Effector memory CD8-positive, alpha-beta T cell (primary cell): ENCODE measurements at places on chromosomes 4 and X.

GRCh38 chr4:4338210-4339001 is 48.4 kb downstream of the ZBTB49 start:
- DNase-seq, result no peak

GRCh38 chr4:41882625-41883347 is 52.4 kb upstream of the TMEM33 start:
- DNase-seq, result peak; percentile 47

DNA sequence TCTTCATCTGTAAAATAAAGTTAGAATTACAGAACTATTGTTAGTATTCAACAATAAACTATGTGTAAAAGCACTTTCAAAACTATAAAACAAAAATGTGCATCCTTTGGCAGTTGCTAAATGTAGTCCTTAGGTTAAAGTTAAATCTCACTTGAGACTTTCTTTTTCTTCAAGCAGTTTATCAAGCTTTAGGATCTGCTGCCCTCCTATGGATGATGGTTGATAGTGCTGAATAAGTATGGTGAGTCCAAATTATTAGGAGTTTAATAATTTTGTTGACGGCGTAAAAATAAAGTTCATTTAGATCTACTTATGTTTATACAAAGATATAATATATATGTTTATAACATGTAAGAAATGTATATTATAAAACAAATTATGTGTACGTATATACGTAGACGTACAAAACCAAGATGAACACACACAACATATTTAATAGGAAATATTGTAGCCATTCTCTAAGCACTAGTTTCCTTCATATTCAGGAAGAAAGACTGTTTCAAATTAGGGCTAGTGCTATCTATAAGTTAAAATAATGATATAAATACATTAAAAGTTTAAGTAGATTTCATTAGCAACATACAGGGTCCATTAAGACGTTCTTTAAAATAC is 22.3 kb downstream of the UGT2A2 start:
- DNase-seq, result no peak

DNA sequence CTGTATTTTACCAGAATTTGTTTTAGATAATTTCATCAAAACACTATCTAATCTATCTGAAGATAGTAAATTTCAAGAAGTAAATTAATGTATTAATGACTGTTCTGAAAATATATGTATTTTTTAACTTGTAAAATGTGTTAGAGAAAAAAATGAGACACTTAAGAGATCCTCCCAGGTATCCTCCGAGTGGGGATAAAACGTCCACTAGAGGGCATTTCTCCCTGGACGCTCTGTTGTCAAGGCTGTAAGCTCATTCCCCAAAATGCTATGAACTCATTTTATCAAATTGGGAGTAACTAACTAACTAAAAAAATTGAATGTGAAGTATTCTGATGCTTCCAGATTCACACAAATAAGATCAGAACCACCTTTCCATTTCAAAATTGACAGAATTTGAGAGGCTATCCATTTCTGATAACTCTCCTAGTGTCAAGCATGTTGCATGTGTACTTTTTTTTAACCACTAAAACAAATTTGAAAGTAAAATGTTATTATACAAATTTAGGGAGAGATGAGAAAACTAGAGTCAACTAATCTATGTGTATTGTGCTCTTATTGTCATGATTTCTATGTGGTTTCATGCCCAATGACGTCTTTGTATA is 337.3 kb upstream of the HS3ST1 start:
- no peak for DNase-seq

DNA sequence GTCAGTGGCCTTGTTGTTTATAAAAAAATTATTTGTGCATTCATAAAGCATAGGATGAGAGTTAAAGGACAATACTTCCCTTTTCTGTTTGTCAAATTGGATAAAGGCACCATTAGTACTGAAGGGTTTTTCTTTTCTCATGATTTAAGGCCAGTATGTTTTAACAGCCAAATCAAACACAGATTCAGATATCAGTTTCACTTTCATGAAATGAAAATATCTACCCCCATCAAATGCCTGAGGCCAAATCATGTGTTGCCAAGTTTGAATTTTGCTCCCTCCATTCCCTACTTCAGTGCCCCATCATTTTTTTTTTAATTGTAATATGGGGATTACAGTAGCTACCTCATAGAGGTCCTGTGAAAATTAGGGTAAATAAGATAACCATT is 745.9 kb downstream of the RPA4 start:
- DNase-seq, result no peak

GRCh38 chrX:21740329-21741274 is 17.3 kb downstream of the SMPX start:
- no peak for DNase-seq

GRCh38 chr4:41838590-41838989 is 90.1 kb upstream of the PHOX2B start:
- DNase-seq, result no peak

- no peak for DNase-seq
Observed at GRCh38 chrX:18956303-18957032, 27.4 kb downstream of the PHKA2 start.

- no peak for DNase-seq
Observed at GRCh38 chr4:184854673-184855072, 28.9 kb upstream of the ACSL1 start.

DNA sequence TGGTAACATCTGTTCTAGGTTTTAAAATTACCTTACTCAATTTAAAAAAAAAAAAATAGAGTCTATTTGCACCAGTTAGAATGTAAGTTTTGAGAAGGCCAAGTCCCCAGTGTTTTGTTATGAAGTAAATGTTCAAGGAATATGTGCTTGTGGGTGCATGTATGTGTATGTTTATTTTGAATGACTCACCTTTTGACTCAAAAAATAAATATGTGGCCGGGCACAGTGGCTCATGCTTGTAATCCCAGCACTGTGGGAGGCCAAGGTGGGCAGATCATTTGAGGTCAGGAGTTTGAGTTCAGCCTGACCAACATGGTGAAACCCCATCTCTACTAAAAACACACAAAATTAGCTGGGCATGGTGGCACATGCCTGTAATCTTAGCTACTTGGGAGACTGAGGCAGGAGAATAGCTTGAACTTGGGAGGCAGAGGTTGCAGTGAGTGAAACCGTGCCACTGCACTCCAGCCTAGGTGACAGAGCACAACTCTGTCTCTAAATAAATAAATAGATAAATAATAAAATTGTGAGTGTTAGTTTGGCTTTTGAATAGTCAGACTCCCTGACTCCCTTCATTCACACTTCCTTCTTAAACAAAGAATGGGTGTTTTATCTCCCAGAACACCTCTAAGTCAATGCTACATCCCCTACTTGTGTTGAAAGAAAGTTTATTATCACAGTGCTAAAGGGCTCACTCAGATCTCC is 511.3 kb upstream of the PCDH7 start:
- DNase-seq, result no peak

GRCh38 chr4:40731792-40732245 is 17.9 kb upstream of the NSUN7 start:
- no peak for DNase-seq

DNA sequence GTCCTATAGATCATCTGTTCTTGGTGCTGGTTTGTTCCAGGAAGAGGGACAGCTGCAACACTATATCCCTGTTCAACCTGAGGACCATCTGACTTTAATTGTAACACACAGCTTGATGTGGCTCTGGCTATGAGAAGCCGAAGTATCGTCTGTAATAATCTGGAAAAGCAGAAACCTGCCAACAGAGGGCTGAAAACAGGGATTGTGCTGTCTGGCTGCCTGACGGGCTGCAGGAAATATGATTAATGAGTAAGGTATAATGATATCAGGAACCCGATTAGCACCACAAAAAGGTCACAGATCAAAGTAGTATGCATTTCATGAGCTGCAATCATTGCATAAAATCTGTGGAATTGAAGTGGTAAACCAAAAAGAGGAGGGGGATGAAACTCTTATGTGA is 170.4 kb upstream of the MAB21L2 start:
- DNase-seq, result no peak

DNA sequence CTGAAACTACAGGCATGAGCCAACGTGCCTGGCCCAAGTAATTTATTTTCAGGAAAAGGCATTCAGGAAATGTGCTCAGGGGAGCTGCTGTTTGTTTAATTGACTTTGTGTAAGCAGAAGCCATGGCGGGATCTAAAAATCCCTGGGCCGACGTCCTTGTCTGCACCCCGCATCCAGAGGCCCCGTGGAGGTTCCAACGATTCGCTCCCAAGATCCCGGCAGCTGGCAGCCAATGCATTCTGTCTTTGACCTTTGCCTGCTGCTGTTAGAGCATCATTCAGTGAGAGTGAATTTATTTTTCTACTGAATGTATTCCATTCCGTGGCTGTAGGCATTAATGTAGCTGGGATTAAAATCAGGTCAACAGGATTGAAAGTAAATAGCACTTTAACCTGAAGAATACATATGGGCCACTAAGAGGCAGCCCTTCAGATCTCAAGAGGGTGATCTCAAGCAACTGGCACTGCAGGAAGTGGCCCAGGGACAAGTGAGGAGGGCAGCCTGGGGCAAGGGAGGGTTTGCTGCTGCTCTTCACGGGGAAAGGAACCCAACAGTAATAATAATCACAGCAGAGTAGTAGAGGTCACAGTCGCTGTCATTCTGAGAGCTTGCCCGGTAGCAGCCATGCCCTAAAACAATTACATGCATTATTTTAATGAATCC is 75.2 kb downstream of the PSAPL1 start:
- DNase-seq, result no peak

GRCh38 chrX:121011254-121011653 is 25.7 kb upstream of the CT47A1 start:
- no peak for DNase-seq

GRCh38 chr4:48210966-48211328 is 58.7 kb downstream of the TEC start:
- no peak for DNase-seq

DNA sequence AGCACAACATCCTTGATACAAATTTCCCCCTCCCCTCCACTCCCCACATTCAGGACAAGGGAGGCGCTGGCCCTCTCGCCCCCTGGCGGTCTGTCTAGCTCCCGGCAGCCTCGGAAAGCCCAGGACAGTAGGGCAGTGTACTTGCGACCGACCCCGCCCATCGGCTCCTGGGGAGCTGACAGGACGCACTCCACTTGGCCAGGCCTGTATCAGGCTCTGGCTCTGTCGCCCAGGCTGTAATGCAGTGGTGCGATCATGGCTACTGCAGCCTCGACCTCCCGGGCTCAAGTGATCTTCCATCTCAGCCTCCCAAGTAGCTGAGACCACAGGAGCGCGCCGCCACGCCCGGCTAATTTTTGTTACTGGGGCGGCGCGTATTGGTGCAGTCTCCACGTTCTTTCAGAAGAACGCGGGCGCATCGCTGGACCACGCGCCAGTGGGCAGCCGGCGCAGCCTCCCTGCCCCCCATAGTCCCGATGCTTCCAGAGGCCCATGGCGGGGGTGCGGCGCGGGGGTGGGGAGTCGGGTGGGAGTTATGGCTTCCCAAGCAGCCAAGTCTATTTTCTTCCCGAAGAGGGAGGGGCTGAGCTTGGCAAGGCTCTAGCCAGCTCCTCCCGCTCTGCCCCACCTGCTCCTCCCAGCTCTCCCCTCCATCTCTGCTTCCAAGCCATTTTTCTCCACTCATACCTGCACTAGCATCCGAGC is 7.8 kb upstream of the AKAP14 start:
- peak; percentile 40 for DNase-seq

GRCh38 chr4:119132306-119132705 is 3.3 kb upstream of the MYOZ2 start:
- no peak for DNase-seq

DNA sequence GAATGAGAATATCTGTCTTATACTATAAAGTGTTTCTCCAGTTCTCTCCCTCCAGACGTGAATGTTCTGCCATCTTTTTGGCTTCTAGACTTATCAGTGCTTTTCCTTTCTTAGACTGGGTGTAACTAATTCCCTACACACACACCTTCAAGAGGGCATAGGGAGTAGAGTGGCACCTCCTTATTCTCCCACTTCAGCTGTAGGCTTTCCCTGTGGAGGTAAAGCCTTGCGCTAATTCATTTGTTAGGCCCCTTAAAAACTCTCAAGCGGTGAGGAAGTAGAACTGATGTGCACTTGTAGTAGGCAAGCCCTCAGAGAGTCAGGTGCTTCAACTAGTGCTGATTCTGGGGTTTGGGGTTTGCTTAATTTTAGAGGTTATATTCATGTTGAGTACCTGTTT is 10.0 kb downstream of the KLHL2 start:
- DNase-seq, result no peak

DNA sequence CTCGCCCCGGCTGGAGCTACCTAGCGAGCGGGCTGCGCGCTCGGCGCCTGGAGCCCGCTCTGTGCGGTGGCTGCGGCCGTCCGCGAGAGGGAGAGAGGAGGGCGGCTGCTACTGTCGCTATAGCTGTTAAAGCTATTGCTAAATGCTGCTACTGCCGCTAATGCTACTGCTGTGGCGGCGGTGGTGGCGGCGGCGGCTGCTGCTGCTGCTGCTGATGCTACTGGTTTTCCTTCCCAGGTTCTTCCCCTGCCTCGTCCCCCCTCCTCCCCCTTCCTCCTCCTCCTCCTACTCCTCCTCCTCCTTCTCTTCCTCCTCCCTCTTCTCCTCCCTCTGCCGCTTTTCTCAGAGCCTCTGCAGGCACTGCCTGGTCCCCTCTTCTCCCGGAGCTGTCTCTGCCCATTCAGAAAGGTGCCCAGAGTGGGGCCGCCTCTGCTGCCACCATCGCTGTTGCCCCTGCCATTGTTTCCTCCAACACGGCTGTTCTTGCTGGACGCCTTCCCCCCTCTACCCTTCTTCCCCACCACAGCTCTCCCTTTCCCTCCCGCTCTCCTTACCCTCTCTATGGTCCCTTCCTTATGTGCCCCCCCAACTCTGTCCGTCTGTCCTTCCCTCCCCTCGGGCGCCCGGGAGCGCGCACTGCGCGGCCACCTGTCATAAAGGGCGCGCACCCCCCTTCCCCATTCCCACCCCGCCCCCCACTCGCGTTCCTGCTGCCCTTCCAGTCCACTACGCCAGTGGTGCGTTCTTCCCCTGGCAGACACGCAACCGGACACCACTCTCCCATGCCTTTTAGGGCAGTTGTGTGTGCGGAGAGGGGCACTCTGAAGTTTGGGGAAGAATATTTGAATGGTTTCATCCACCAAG is at the start of gene NEXMIF:
NEXMIF (minus strand) TSS at position 228 of the 864 bp plus-strand sequence.
- no peak for DNase-seq

- DNase-seq, result no peak
Observed at GRCh38 chr4:87213421-87214075, 6.9 kb downstream of the KLHL8 start.

DNA sequence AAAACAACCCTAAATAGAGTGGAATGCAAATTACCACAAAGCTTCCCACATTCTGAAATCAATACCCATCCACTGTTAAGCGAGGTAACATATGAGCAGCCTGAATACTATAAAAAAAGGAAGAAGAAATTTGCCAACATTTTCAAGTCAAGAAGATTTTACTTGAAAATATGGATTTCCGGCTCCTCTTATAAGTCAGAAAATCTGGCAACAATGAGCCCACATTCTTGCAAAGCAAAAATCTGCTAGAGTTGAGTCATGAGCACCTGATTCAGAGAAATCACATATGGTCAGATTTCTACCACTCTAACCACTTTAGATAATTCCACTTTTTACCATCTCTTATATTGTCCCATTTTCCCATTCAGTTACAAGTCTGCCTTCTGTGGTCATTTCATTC is 395.7 kb downstream of the DTHD1 start:
- no peak for DNase-seq

DNA sequence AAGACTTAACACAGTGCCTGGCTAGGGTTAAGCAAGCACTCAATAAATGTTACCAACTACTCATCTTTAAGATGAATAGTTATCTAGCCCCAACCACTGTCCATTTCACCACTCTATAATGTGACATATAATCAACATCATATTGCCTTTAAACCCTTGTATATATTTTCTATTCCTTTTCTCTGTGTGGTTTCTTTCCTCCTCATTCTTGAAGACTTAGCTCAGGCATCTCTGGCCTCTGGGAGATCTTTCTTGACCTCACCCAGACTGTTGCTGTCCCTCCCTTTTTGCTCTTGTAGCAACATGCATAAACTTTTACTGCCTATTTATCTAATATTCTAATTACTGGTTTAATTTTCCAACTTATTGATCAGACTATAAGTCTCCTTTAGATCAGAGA is 249.9 kb upstream of the MAB21L2 start:
- DNase-seq, result no peak
